Stimulated activated CD4-positive, alpha-beta T cell treated with anti-CD3 and anti-CD28 coated beads, Interleukin-1b, Interleukin-23, amount 100 ng/mL, for 1 hour (primary cell): ENCODE measurements at places on chromosomes 2 and 18.

DNA sequence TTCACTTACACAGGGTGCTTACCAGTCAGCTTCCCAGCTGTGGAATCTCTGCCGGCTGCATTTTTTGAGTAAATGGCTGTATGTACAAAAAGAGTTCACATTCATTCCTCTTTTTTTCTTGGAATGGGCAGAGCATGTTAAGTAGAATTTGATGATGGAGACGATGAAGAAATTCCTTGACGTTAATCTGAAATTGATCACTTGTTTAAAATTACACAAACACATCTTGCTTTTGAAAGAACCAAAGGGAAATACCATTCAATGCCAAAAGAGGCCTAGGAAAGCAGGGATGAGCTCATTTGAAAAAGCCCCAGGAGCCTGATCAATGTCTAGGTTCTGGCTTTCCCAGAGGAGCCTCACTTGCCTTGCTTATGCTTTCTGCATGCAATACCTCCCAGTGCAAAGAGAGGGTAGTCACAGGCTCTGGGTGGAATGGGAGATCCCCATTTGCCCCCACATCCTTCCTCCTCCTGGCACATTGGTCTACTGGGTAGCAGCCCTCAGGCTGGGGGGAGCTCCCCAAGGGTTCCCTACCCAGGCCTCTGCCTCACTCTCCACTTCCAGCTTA lies 12.3 kb upstream of the SMAD7 start:
- DNase-seq, result no peak

GRCh38 chr2:109180786-109181185 lies 51.8 kb downstream of the SH3RF3 start:
- no peak for DNase-seq

GRCh38 chr2:237867465-237867864 lies 8.0 kb downstream of the RAMP1 start:
- no peak for DNase-seq

- DNase-seq, result no peak
Measured at GRCh38 chr2:220129391-220129790, 502.0 kb downstream of the SLC4A3 start.

DNA sequence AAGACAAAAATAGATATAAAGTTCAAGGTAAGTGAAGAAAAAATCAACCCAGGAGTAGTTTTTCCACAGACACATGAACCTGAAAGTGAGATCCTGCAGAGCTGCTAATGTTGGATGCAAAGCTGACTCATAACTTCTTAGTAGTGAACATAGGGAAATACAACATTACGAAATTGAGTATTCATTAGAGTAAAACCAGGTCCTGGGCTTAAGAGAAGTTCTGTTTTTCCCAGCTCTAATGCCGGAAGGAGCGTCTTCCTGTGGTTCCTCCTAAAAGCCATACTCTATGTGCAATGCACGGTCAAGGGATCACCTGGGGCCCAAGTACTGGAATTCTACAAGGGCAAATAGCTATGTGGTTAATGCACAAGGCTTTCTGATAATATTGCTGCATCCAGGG lies 141.7 kb downstream of the RBMS1 start:
- no peak for DNase-seq

- DNase-seq, result no peak
Measured at GRCh38 chr2:176078541-176079284, 5.0 kb downstream of the EVX2 start.

GRCh38 chr2:176160251-176160985 lies 3.3 kb downstream of the HOXD3 start:
- no peak for DNase-seq

DNA sequence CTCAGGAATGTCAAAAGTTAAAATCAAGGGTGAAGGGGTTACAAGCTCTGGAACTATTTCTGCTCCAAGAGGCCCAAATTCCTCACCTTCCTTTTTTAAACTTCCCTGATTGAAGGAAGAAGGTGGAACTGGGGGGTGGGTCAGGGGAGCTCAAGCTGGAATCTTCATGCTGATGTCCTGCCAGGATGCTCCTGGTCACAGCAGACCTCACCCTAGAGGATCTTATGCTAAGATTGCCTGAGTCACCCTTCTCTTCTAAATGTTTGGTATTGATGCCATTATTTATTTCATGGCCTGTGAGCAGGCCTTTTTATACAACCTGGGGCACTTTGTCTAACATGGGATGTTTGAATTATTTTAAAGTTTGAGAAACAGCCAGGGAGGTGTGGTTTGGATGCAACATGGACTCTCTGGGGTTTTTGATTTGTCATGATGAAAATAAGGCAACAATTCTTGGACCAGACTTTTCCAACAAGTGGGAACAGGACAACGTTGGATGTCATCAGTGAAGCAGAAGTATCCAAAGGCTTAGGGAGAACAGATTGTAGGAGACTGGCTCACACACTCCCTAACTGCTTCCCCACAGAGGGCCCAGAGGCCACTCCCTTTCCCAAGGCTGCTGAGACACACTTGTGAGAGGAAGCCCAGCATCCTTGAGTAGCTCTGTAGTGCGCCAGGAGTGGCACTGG lies 420.2 kb upstream of the MEX3C start:
- no peak for DNase-seq

- no peak for DNase-seq
Measured at GRCh38 chr2:31049916-31050588, 88.2 kb downstream of the GALNT14 start.

DNA sequence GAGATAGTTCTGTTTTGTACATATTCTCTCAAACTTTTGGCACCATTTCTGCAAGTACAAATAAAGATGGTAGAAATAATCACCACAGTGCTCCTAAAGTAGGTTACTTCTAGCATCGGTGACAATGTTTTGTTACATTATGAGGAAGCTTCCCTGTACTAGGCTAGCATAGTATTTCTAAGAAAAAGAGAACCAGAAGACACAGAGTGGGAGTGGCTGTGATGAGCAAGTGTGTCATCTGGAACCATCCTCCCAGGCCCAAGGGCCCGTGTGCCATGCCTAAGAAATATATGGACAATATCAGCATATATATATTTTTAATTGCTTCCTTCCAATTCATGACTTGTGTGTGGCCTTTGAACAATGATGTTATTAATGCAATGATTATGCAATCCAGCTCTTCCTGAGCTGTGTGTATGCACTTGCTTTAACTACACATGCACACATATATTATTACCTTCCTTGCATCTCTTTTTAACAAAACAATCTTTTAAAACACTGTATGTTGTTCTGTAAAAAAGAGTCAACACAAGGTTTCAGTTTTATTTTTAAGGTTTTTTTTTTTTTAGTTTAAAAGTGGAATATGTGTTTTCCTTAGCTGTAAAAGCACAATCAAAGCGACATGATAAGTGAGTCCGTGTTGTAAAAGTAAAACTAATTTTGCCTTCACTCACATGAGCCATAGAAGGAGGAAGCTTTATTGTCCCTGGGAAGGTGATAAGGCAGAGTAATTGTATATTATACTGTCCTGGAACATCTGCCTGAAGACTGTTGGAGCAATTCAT lies 303.9 kb downstream of the ZNF407 start:
- no peak for DNase-seq

- no peak for DNase-seq
Measured at GRCh38 chr2:225052703-225053102, 10.4 kb upstream of the DOCK10 start.

DNA sequence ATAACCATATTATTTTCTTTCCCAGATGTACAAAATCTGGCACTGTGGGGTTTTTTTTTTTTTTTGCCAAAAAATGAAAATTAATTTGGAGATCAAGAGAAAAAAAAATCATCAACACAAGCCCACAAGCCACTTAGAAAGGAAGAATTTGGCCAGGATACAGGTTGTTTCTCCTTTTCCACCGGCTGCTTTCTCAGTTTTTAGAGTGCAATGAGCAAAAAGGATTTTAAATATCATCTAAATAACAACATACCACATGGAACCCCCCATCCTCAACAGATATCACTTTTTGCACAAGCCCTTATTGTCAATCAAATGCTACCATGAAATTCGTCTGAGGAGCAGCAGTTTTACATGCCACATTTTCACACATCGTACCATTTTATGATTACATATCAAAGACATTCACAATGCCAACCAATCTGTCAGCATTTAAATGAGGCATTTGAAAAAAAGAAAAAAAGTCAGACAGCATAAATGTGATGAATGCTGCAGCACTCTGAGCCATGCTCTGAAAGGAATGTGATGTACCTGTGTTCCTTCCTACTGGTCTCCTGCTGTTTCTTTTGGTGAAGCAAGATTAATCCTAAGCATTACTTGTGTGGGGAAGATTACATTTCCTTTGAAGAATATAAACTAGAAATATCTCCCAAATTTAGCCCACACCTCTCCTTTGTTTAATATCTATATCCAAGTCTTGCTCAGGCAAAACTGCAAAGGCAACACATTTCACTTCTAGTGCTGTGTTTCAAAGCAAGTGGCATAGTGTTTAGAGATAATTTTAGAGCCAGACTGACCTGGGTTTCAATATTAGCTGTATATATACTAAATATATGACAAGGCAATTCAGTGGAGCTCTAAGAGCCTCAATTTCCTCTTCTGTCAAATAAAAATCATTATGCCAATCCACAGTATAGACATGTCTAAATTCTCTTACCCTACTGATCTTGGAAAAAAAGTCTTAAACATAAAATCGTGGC lies 391.3 kb downstream of the CMPK2 start:
- DNase-seq, result no peak

DNA sequence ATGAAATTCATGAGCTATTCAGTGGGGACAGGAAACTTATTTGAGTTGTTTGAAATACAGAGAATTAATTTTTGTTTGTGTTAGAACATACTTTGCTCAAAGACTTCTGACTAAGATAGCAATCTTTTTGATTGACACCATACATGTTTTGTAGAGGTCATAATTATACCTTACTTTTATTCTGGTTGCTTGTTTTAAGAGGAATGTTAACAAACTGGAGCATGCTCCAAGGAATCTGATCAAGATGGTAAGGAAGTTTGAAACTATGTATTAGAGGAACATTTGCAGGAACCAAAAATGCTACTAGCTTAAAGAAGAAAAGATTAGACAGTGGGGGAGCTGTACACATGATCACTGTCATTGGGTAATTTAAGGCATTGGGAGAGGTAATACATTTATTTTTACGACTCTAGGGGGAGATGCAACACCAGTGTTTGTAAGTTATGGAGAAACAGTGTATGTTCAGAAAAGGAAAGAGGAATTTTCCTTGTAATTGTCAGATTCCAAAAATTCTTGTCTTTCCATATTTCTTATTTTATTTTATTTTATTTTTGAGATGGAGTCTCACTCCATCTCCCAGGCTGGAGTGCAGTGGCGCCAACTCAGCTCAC lies 8.0 kb downstream of the AGFG1 start:
- no peak for DNase-seq

- DNase-seq, result no peak
Measured at GRCh38 chr2:136310797-136311603, 193.1 kb upstream of the CXCR4 start.

DNA sequence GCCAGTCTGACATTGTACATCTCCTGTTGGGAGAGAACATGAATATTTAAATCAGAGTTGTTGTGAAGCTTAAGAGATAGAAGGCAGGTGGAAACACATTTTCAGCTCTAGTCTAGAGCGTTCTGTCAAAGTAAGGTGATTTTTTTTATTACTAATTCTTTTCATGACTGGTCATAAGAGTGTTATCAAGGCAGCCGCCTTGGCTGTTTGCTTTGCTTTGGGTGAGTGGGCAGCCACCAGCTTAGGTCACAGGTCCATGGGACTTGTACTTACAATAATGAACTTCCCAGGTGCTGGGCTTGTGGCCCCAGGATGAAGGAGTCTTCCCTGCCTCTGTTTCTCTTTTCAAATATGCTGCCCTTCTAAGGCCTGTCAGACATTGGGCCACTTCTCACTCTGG lies 256.3 kb downstream of the SRBD1 start:
- DNase-seq, result no peak

- no peak for DNase-seq
Measured at GRCh38 chr2:97992836-97993825, 2.6 kb downstream of the TMEM131 start.

DNA sequence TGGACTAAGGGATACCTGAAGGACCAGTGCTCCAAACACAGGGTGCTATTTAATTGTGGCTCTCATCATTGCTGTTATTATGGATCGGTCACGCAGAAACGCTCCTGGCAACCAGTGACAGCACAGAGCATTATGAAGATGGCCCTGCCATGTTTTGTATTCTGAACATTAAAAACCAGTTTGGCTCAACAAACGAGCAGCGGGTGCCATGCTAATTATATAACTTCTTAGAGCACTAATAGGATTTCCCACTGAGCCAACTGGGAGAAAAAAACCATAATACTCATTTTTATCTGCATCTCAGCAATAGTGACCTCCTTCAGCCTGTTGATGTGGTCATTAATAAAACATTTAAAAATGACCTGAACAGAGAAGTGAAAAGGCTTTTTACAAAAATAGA lies 212.8 kb downstream of the STK39 start:
- DNase-seq, result no peak

DNA sequence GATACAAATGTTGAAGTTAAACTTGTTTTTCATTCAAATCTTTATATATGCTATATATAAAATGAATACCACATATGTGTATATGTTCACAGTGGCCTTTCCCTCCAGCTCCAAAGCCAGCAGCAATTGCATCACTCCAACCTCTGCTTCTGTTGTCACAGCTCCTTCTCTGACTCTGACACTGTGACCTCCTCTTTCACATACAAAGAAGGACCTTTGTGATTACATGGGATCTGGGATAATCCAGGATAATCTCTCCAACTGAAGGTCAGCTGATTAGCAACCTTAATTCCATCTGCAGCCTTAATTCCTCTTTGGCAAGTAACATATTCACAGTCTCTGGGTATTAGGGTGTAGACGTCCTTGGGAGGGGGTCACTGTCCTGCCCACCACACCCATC lies 8.4 kb downstream of the FLACC1 start:
- DNase-seq, result no peak

DNA sequence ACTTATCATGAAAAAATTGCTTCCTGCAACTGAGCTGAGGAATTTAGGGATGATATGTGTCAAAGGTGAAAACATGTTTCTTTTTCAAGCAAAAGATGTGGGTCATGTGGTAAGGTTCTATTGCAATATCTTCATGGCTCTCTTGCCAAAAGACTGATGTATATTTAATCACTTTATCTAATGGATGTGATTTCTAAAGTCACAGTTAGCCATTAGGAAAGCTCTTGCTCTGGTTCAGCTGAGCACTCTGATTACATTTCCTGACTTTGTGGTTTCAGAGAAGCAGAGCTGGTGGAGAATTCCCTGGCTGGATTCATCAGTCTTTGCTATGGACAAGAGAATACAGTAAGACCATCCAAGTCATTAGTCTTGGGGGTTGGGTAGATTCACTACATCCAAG lies 24.4 kb downstream of the SCN9A start:
- no peak for DNase-seq

DNA sequence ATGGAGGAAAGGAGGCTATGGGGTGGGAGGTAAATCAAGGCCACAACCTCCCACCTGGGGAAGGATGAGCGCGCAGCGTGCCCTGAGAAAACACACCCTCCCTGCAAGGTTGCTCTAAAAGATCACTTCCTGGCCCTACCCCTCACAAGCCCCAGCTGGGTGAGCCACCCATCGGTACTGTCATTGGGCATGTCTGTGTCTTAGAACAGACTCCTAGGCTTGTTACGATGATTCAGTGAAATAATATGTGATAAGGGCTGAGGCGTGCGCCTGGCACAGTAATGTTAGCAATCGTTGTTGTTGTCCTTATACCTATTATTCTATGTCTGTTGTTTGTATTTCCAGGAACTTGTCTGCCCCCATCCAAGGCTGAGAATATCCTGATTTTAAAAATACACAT lies 175.1 kb downstream of the ZFP36L2 start:
- DNase-seq, result no peak

GRCh38 chr18:1053331-1054315 lies 149.0 kb downstream of the ADCYAP1 start:
- DNase-seq, result no peak
